ENCODE measurements at places on chromosomes 2 and 18.

DNA sequence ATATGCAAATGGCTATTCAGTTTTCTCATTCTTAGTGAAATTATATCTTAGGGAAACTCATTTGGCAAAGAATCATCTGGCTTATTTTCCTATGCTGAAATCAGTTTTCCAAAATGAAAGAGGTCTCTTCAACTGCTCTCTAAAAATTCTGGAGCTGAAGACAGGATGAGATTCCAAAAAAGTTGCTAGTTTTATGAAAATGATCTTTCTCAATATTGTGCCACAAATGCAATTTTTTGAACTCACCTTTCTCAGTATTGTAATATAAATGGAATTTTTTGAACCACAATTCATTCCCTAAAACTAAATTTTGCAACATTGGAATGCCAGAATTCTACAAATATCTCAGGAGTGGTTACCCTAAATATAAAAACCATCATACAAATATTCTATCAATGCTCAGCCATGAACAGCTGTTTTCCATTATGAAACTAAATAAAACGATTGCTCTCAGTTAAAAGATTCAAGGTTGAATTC, 147.7 kb upstream of the PKDCC start:
- no peak for DNase-seq

GRCh38 chr2:49067971-49068370, 86.3 kb downstream of the FSHR start:
- no peak for DNase-seq

DNA sequence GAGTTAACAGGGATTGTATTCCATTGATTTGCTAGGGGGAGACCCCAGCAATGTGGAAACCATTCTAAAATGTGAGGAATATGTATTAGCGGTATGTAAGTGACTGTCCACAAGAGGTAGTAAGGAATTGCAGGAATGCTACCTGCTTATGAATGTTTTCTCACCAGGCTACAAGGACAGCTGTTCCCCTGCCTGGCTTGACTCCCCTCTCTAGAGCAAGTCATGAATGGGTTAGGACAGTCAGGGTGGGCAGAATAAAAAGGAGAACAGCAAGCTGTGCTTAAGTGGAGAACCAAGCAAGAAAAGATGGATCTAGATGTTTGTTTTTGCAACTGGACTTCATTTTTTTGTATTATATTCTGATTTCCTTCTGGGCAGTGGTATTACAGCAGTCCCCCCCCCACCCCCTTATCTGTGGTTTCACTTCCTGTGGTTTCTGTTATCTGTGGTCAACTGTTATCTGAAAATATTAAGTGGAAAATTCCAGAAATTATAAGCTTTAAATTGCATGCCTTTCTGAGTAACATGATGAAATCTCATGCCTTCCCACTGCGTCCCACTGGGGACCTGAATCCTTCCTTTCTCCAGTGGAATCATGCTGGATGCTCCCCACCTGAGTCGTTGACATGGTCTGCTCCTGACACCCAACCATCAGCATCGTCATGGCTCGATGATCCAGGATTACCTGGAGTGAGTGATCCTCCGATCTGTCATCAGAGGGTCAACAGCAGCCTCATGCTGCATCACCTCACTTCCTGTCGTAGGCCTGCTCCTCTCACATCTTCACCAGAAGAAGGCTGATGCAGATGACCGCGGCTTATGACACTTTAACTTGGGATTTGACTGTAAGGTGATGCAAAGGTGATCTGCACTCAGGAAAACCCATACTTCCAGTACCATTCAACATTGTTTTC, 52.2 kb downstream of the VAPA start:
- no peak for DNase-seq

DNA sequence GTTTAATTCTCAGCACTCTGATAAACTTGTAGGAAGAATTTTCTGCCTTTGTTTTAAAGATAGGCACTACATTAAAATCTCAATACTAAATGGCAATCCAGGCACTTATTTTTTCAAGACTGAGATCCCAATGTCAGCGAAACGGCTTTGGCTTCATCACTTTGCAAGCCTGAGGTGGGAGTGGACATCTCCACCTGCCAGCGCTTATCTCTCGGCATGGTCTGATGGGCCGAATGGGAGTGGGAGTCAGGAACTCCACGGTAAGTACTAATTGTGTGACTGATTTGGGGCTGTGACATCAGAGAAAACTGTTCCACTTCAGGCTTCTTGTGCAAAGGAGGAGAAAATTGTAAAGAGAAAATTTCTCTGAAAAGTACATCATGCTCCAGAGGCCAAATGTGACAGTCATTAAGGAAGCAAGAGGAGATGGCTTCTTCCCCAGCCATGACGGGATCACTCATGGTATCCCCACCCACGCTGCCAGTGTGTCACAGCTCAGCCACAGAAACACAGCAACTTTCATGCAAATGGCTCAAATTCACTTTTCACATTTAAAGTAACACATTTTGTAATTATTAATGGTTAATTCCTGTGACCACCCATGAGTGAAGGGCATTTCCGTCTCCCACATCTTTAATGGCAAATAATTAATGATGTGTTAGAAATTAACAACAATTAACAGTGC, 385.5 kb upstream of the HNRNPA3 start:
- DNase-seq, result no peak

DNA sequence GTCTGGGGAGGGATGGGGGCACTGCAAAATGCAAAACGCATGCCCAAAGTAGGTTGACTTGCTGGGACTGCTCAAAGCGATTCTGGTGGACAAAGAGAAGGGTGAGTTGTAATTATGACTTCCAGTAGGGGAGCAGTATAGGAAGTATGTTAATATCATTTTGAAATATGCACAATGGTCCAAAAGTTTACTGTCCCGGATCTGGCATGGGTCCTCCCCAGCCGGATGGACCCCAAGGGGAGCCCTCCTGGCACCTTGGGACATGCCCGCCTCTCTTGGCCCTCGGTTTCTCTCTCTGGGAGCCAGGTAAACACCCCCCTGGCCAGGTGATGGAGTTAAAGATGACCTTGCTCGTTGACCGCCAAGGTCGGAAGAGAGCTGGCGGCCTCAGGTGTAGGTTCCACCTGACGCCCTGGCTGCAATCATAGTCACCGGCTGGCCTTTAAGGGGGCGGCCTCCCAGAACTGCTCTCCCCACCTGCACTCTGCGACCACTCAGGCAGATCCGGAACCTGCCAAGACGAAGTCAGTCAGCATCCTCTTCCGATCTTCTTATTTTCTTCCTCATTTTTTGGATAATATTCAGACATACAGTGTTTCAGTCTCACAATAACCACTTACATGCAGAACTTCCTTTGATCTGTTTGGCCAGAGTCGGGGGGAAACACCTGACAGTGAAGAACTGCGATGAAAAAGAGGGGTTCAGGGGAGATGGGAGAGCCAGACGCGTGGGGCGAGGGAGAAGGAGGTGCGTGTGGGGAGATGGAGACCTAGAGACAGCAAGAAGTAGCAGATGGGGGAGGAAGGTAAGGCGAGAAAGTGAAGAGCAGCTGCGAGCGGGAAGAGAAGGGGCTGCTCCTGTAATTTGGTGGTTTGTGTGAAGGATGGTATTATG, 148.3 kb downstream of the MEIS1 start:
- DNase-seq, result no peak

DNA sequence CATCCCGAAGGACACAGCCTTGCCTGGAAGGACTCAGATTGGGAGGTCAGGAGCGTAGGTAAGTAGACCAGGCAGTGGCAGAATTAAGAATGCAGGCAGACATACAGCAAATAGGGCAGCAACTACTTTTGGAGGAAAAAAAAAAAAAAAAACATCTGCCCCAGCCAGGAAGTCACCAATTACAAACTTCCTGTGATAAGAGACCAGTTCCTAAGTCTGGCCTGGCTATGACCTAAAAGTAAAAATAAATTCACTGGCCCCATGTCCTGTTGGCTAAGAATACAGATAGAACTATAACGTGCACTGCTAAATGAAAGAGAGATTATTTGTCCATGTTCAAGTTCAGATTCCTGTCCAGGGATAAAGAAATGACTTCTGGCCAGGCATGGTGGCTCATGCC, 45.2 kb upstream of the NOSTRIN start:
- DNase-seq, result no peak

GRCh38 chr2:159748089-159748488, 35.8 kb downstream of the MARCHF7 start:
- no peak for DNase-seq

DNA sequence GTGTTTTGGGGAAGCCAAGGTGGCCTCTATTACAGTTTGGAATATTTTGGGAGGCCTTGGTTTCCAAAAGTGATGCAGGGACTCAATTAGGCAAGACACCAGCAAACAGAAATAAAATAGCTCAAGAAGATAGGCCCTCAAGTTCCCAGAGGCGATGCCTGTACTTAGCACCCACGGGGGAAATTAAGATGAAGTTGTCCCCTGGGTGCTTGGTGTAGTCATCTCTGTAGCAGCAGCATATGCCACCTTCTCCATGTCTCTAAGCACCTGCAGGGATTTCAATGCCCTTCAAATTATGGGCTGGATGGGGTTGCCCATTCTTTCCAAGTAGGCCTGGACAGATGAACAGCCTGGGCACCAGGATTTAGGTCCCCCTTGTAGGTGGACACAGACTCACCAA, 185.0 kb downstream of the CTIF start:
- DNase-seq, result no peak

- no peak for DNase-seq
Measured at GRCh38 chr2:48734576-48735303, 20.8 kb downstream of the LHCGR start.

GRCh38 chr18:79440316-79441110, 44.8 kb downstream of the NFATC1 start:
- no peak for DNase-seq

- DNase-seq, result no peak
Measured at GRCh38 chr2:173793709-173794565, 171.2 kb downstream of the SP3 start.

- no peak for DNase-seq
Measured at GRCh38 chr18:58132595-58133261, 88.7 kb downstream of the NEDD4L start.

DNA sequence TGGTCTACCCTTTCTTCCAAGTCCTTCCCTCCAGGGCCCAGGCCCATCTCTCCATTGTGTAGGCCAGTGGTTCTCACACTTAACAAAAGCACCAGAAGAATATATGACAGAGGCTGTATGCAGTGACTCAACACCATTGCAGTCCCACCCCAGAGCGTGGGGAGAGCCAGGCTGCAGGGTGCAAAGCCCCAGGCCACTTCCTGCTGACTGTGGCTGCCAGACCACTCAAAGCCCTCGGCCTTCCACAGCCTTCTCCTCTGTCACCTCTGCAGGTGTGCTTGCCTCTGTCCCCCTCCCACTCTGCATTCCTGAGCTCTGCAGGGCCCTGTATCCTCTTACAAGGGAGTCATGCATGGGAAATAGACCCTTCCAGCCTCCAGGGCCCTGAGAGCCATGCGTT, 40.4 kb upstream of the ARHGEF4 start:
- no peak for DNase-seq

DNA sequence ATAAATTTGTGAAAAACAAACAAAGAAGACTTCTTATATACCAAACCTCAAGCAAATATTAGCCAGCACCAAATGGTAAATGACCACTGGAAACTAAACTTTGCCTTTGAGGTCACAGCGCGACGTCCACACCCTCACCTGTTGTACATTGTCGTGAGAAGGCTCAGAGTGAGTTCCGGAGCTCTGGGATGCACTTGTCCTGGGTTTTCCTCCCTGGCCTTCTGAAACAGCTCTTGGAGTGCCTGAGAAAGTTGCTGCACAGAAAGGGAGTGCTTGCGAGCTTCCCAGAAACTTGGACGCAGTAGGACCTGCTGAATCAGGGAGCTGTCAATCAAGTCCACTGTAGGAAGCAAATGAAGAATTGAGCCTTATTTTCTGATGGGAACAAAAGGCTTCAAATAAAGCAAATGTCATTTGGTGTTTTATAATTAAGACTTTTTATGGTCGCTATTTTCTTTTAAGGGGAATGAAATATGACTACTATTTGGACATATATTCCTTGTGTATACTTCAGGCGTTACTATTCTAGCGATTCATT, 11.0 kb downstream of the DYTN start:
- DNase-seq, result no peak

DNA sequence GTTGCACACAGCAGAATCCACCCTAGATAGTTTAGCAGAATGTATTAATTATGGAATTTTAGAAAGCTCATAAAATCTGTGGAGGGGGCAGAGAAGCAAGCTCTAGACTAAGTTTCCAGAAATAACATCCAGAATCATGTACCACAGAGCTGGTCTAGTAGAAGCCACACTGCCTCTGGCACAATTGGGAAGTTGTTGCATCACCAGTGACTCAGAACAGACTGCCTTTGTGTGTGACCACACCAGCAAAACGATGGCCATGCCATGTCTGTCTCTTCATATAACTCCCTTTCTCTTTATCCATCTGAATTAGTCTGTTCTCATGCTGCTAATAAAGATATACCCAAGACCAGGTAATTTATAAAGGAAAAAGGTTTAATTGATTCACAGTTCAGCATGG, 158.9 kb downstream of the CCDC148 start:
- DNase-seq, result no peak

Measured in GDM1 (cell line).